ENCODE measurements at places on chromosomes 13 and 19.

GRCh38 chr13:36447501-36447900 is 15.2 kb downstream of the CCNA1 start:
- DNase-seq: no peak

DNA sequence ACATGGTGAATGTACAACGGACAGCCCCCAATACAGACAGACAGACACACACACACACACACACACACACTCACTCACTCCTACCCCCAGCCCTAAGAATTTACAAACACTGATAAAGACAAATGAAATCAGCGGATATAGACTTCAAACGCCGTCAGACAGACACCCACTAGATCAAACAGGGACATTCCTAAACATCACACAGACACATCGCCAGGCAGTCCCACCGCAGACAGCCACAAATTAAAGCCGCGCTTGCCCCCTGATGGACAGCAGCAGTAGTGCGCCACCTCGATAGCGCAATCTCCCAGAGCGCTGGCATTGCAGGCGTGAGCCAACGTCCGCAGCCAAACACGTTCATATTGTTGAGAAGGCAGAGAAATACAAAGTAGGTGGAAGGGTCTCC is 24.7 kb upstream of the ADGRE1 start:
- peak; percentile 87 for DNase-seq

- DNase-seq: no peak
Measured at GRCh38 chr13:93244141-93244917, 17.7 kb downstream of the GPC6 start.

DNA sequence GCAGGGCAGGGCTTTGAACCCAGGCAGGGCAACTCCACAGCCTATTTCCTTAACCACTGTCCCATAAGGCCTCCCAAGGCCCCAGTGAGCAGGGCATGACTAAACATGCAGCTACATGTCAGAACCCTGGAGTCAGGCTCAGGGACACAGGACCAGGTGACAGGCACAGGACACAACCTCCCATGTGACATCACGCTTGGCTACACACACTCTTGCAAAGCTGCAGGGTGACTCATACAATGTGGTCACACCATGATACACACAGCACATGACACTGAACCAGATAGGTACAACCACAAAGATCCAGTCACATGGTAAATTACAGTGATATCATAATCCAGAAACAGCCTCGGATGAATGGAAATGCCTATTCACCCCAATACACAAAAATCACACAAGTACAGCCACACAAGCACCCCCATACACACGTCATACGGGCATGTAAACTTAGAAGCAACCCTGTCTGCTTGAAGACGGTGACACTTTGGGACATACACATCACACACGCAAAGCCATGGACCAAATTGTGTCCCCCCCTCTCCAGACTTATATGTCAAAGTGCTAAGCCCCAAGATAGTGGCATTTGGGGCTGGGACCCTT is 14.5 kb downstream of the KLK4 start:
- DNase-seq: no peak

DNA sequence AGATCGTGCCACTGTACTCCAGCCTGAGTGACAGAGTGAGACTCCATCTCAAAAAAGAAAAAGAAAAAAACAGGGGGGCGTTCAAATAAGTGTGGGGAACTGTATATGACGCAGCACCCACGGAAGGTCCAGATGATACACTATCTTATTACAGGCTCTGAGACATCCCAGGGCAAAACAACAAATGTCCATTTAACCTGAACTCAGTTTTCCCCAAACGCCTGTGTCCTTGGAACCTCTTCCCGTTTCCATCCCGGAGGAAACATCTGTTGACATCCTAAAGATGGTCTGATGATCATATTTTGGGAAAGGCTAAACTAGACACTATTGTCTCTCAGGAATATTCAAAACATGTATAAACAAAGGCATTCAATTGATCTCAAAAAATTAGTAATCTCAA is 72.4 kb downstream of the COL4A1 start:
- DNase-seq: no peak

DNA sequence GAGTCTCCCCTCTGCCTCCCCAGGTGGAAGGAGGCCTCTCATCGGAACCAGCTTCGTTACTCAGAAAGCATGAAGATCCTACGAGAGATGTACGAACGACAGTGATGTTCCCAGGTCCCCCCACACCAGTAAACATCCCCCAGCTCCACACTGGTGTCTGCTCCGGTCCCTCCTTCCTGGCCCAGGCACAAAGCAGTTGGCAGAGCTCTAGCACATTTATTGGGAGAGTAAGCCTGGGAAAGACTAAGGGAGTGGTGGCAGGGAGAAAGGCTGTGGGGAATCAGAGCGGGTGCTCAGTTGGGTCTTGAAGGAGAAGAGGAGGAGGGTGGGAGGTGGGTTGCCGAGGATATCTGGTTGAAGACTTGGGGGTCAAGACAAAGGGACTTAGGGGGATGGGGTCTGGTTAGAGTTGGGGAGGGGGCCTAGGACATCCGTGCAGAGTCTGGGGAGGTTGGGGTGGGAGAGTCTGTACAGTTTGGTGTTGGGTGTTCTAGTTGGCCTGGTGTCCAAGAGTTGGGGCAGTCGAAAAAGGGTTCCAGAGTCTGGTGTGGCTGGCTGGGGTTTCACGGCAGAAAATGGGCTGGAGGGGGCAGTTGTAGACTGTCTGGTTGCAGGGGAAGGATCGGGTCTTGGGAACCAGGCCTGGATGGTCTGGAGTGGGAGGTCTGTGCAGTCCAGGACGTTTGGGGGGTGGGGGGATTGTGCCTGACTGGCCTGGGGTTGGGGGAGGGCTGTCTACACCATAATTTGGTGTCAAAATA is 2.3 kb downstream of the HSPB6 start:
- no peak for DNase-seq

DNA sequence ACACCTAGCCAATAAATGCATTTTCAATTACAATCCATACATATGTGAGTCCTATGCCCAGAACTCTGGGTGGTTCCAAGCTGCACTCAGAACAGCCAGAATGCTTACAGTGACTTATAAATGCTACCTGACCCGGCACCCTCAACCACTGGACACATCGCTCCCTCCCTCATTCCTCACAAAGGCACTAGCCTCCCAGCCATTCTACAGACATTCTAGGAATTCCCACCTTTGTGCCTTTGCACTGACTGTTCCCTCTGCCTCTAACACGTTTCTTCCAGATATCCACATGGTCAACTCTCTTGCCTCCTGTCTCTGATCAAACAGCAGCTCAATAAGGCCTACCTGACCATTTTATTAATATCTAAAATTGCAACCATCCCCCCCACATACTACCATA is 99.9 kb downstream of the LHFPL6 start:
- no peak for DNase-seq

Data from stimulated activated CD4-positive, alpha-beta T cell treated with anti-CD3 and anti-CD28 coated beads, Interleukin-1b, Interleukin-23, amount 100 ng/mL, for 24 hours (primary cell).